ENCODE measurements at places on chromosomes 7 and 10.

GRCh38 chr7:93622036-93623033 lies 47.8 kb upstream of the CALCR start:
- no peak for DNase-seq

GRCh38 chr7:112788778-112789343 lies 1.3 kb downstream of the TMEM168 start:
- DNase-seq = no peak

- no peak for DNase-seq
Observed at GRCh38 chr10:118668228-118668952, 72.9 kb upstream of the PRLHR start.

DNA sequence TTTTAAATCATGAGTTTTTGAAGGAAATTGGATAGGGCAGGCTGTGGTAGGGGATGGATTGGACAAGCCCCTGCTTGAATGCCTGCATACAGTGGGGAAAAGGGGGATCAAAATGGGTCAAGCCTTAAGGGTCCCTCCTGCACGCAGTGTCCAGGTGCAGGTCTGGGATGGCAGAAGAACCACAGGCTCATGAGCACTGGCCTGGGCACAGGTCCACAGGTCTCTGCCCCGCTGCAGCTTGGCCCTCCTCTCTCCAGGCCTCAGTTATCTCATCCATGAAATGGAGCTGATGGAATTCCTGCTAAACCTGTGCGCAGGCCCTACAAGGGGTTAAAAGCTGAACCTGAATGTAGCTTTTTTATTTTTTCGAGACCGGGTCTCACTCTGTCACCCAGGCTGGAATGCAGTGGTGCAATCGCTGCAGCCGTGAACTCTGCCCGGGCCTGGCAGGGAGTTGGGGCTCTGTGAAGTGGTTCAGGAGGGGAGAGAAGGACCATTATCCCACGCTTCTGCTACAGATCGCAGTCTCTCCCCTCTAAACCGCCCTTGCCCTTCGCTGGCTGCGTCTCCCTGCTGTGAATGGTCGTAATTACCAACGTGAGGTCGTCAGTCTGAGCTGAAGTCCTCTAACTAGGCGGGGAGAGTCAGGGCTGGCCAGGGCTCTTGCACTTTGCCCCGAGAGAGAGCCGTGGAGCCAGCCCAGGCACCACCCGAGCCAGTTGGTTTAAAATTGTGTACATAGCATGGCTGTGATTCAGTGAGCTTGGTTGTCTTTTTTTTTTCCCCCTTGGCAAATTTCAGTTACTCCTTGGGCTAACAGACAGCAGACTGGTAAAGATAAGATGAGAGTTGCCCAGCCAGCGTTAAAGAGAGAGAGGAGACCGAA lies 77.5 kb upstream of the GTF2I start:
- no peak for DNase-seq

- peak; percentile 15 for DNase-seq
Observed at GRCh38 chr7:135414850-135415439, 95.0 kb downstream of the CNOT4 start.

DNA sequence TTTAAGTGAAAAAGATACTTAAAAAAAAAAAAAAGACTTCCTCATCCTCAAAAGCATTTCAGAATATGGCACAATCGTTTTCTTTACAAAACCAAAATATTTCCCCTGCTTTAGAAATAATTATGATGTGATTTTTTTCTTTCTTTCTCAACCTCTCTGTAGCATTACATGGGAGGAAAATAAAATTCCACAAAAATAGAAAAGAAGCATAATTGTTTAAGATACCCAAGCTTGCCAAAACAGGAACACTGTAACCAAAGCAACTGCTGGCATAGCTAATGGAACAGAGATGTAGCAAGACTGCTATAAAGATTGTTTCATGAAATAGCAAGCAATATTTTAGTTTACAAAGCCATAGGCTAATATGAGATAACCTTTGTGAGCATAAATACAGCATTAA lies 75.6 kb upstream of the GPR22 start:
- DNase-seq = no peak

DNA sequence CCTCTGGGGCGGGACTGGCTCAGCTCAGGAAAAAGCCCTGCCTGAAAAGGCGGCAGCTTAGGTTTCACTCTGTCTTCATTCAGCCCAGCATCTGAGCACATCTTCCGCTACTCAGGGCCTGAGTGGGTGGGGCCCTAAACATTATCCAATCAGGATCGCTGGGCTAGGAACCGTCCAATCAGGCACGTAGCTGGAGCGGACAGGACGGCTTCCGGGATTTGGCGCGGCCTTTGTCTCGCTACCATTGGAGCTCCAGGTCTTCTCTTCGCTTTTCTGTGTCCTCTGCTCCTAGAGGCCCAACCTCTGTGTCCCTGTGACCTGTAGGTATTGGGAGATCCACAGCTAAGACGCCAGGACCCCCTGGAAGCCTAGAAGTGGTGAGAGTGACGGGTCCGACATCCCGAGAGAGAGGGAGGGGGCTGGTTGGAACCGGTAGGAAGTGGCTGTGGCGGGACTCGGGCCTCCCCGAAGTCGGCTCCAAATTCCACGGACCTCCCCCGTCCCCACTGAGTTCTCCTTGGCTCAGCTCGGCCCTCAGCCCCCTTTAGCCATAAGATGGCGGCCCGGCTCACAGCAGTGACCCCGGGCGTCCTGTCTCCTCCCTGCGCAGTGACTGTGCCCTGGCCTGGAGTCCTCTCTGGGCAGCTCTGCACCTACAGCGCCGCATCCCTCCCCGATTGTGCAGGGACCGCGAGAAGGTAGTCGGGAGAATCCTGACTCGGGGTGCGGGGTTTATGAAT lies 99.1 kb downstream of the ZNF680 start:
- DNase-seq = peak; percentile 11

- no peak for DNase-seq
Observed at GRCh38 chr10:118960157-118961090, 69.1 kb upstream of the NANOS1 start.

DNA sequence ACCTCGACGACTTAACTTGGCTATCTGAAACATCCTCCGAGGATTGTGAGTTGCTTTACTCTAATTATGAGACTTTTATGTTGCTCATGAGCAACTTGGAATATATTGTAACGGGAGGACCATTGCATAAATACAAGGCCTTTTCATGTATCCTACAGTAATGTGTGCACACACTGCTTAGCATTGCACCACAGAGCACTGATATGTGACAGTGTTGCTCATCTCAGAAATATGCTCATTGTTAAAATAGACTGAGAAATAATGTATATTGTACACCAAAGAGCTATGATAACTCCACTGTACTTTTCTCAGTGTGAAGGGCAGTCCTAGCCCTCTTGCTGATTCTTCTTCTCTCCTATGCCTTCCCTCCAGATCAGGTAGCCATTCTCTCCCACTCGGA lies 102.8 kb upstream of the CDK13 start:
- DNase-seq = no peak

GRCh38 chr7:111018960-111019736 lies 71.8 kb upstream of the LRRN3 start:
- DNase-seq = no peak

DNA sequence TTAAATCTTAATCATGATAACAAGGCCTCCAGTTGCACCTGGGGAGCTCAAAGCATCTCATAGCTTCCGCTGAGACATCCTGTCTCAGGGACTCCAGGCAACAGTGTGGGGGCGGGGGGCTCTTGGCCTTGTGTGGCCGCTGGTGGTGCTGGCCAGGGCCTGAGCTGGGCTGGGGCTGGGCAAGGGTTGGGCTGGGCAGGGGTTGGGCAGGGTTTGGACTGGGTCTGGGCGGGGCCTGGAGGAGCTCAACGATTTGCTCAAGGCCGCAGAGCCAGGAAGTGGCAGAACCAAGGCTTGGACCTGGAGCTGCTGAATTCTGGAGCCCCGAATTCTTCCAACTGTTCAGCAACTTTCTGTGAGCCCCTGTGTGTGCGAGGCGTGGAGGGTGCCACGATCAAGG lies 37.9 kb upstream of the PSMG3 start:
- DNase-seq = no peak

- no peak for DNase-seq
Observed at GRCh38 chr10:4051011-4051640, 266.1 kb upstream of the KLF6 start.

DNA sequence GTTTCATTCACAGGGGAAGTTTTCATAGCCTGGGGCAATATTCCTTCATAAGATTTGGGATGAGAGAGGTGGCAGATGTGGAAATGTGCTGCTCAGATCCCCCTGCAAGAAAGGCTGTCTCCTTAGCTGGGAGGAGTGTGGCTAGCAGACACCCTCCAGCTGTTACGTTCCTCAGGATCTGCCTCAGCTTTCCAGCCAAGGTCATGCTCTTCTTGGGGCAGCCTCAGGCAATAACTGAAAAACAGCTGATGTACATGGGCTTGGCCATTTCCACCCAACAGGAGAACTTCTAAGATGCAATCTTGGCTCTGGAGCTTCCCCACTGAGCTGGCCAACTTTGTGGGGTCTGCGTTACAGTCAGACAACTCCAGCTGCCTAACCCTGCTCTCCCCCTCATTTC lies 51.3 kb upstream of the SEPTIN7 start:
- DNase-seq = no peak

DNA sequence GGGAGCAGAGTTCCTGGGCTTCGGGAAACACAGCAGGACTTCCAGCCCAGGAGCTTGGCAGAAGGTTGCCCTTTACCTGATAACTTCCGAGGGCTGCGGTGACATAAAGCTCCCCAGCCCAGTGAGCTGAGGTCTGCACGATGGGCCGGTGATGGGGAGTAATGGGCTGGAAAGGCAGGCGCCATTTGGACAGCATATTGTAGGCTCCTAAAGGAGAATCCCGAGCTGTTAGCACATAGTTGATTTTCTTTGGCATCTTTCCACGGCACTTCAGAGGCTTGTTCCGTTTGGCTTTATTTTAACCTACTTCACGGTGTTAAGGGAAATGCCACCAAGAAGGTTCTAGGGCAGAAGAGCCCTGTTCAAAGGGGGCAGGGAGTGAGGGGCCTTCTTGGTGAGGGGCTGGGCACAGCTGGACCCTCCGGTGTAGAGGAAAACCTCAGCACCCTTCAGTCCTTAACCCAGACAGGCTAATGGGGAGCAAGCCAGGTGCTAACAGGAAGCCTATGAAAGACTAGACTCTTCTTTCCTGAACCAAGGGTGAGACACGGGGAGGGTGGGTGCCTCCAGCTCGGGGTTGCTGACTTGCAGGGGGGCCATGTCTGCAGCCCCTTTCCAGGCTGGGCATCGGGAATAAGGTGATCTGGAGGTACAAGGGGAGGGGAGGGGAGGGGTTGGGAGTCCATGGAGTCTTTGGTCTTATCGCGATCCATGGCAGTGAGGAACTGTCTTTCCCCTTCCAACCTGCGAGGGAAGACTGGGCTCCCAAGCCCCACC lies 347.7 kb downstream of the GLRX3 start:
- DNase-seq = no peak

GRCh38 chr7:50793120-50793946 lies 10.6 kb upstream of the GRB10 start:
- peak; percentile 25 for DNase-seq

DNA sequence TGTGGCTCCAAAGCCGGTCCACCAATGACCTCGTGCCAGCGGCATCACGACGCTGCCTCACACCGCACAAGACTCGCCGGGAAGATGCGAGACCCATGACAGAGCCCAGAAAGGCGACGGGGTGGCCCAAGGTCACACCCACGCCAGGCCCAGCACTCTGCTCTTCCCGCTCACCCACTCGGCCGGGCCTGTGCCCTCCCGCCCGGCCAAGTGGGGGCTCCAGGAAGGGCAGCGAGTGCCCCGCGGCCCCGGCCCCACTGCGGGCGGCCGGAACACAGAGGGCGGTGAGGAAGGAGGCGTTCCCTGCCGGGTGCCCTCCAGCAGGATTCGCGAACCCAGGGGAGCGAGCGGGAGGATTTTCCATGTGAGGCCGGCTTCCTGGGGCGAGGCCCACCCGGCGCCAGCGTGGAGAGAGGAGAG lies 56.3 kb downstream of the PDGFA start:
- DNase-seq = no peak

DNA sequence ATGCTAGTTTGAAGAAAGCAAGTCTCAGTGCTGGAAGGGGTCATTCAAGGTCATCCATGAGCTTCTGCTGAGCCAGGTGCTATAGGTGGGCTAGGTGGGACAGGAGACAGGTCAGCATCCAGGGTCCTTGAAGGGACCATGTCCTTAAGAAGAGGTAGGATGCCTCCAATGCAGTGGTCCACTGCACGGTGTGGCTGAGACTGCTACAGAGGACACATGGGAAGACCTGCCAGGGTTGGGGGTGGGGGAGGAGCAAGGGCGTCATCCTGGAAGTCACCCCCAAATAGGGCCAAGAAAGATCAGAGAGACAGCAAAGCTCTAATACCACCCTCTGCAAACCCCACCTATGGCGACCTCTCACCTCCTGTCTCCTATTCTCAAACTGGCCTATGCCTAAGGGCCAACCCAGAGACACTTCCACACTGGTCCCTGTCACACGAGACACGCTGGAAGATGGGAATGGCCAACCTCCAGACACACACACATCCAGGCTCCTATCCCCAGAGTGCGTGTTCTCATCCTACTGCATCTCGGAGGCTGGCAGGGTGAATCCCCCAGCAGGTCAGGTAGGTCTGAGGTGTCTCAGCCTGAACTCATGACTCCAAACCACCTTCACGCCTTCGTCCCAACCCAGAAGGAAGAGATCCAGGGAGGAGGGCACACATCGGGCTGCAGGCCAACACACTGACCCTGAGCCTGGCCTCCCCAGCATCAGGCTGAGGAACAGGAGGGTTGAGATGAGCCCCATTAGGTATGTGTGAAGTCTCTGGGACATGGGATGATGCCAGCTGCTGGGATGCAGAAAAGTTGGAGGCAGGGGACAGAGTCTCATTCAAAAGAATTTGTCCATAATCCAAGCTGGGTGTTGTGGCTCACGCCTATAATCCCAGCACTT lies 5.6 kb upstream of the PPP1R35 start:
- DNase-seq = no peak

DNA sequence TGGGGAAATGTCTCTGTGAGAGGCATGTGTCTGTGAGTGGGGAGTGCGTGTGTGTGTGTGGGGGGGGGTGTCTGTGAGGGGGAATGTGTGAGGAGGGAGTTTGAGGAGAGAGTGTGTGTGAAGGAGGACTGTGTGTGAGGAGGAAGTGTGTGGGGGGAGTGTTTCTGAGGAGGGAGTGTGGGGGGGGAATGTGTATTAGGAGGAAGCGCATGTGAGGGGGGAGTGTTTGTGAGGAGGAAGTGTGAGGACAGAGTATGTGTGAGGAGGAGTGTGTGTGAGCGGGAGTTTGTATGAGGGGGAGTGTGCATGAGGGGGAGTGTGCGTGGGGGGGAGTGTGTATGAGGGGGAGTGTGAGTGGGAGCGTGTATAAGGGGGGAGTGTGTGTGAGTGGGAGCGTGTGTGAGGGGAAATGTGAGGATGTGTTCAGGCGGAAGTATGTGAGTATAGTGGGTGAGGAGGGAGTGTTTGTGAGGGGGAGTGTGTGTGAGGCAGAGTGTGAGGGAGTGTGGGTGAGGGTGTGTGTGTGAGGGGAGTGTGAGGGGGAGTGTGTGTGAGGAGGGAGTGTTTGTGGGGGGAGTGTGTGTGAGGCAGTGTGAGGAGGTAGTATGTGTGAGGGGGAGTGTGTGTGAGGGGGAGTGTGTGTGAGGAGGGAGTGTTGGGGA lies 21.8 kb upstream of the PTPRN2 start:
- no peak for DNase-seq
